NCI-H226 (cell line): ENCODE measurements at places on chromosomes 11 and 22.
A peak's percentile ranks its signal among the peaks of the same experiment; 100 is the strongest.

DNA sequence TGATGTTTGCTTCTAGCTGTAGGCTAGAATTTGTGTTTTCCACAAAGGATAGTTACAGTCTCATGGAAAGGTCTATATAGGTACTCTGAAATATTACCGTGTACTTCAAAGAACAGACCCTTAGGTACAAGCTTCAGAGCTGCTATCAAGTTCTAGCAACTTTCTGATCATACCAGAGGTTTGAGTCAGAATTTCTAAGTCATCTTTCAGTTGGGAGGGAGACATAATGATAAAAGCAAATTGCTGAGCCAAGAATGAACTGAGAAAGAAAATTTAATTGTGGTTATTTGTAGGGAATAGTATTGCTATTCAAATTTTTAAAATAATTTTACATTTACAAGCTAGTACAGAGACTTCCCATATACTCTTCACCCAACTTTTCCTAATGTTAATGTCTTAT, 19.9 kb upstream of the ME3 start:
- DNase-seq, result peak; percentile 74

- DNase-seq, result no peak
Observed at GRCh38 chr22:49906799-49907290, 11.4 kb downstream of the ALG12 start.

GRCh38 chr22:23192133-23192532, 11.8 kb downstream of the BCR start:
- DNase-seq, result no peak

DNA sequence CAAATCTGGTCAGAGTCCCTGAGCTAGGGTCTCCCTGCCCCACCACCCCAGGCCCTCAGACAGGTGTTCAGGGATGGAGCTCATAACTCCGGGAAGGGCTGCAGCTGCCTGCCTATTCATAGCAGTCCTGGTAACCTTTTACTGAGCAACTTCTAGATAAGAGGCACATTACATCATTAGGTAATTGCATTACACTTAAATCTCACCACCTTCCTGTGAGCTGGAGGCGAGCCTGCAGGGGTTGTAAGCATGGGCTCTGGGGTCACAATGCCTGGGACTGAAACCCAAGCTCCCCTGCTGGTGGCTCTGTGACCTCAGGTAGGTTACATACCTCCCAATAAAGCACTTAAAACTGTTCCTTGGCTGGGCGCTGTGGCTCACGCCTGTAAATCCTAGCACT, 22.5 kb downstream of the TP53I11 start:
- no peak for DNase-seq

- no peak for DNase-seq
Observed at GRCh38 chr11:13304655-13305335, 27.2 kb downstream of the BMAL1 start.

- no peak for DNase-seq
Observed at GRCh38 chr11:60857378-60858232, 1.9 kb upstream of the PTGDR2 start.

DNA sequence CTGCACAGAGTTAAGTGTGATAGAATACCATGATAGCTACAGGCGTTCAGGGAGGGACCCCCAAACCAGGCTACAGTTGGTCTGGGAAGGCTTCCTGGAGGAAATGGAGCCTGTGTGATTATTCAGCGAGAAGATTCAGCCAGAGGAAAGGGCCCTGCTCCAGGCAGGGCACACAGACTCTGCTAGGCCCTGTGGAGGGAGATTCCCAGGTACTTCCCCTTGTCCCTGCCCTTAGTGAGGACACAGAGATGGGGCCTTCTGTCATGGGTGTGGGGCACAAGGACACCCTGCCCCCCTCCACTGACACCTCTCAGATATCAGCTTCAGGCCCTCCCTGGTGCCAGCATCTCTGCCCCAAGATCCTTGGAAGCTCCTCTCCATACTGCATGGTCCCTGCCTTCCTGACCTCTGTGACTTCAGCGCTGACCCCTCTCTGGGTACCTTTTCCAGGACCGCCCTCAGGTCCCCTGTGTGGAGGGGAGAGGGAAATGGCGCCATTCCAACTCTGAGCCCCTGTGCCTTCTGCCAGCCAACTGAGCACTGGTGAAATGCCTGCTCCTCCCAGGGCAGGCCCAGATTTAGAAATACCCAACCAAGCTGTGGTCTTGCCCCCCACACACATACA, 12.6 kb upstream of the POU2F3 start:
- DNase-seq, result no peak

GRCh38 chr11:114318361-114318760, 22.2 kb downstream of the NNMT start:
- DNase-seq, result no peak

- DNase-seq, result no peak
Observed at GRCh38 chr11:125110506-125110905, 920 bp downstream of the TMEM218 start.

- no peak for DNase-seq
Observed at GRCh38 chr11:113992459-113993110, 17.7 kb downstream of the HTR3A start.

DNA sequence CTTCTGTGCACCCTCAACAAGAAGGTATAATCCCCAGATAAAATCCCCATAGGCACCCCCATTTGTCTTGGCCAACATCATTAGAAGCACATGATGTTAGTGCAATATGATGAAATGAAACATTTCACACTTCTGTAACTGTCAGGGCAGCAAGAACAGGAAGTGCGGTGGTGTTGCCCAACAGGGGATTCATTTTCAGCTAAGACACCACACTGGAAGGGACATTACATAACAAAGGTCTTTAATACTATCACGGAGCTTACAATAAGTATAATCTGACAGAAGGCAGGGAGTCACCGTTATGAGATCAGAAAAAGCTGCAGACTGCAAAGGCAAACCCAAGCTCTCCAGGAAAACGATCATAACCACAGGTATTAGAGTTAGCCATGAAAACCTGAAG, 2.0 kb downstream of the OR52W1 start:
- no peak for DNase-seq

GRCh38 chr11:13289081-13289480, 11.5 kb downstream of the BMAL1 start:
- peak; percentile 32 for DNase-seq

DNA sequence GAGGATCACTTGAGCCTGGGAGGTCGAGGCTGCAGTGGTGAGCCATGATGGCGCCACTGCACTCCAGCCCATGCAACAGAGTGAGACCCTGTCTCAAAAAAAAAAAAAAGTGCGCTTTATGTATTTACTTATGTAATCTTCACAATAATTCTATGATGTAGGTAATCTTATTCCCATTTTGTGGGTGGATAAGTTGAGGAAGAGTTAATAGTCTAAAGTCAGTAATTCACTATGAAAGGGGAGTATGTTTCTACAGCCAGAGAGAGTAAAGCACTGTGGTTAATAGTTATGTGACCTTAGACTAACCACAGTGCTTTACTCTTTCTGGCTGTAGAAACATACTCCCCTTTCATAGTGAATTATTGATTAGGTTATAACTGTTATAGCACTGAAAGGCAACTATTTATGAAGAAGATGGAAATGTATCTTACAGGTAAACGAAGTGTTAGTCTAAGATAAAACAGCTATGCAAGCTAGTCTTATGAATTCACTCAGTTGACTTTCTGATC, 11.9 kb downstream of the CTR9 start:
- DNase-seq, result no peak

DNA sequence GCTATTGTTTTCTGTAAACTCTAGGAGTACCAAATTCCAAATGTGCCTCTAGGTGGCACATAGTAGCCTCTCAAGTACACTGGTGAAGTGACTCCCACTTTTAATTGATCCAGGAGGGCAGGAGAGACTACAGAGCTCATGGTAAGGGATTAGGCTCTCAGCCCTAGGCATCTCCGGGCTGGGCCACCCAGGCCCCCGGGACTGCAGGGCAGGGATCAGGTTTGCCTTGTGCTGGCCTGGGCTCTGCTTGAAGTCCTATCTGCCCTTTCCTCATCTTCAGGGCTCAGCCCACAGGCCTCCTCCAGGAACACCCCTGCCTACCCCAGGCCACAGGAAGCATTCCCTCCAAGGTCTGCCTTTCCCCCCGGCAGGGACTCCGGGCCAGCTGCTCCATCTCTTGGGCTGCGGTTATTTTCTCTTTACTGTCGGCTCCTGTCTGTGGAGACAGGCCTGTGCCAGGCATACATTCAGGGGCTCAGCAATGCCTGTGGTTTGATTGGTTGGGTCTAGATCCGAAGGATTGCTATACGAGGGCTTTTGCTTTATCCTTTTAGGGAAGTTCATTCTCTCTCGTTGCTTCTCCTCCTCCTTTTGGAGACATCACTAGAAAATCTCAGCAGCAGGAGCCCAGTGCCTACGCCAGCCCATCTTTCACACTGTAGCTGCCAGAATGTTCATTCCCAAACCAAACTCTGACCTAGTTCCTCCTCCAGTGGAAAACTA, 32.8 kb downstream of the PARVA start:
- no peak for DNase-seq

- no peak for DNase-seq
Observed at GRCh38 chr11:94245121-94245520, 59.3 kb upstream of the IZUMO1R start.

DNA sequence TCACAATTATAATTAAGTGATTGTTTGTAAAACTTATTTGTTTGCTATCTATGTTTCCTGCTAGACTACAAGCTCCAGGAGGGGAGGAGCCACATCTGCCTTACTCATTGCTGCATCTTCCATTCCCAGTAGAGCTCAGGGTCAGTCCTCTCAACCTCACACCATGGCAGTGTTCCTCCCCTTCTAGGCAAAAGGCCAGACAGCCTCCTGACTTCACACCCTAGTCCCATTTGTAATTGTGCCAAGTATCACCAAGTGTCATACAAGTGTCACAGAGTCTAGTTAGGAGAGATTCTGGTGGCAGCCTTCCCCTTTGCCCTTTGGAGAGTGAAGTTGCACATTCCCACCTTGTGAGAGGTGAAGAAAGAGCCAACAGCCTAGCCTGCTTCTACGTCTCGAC, 490.4 kb downstream of the INSC start:
- no peak for DNase-seq

DNA sequence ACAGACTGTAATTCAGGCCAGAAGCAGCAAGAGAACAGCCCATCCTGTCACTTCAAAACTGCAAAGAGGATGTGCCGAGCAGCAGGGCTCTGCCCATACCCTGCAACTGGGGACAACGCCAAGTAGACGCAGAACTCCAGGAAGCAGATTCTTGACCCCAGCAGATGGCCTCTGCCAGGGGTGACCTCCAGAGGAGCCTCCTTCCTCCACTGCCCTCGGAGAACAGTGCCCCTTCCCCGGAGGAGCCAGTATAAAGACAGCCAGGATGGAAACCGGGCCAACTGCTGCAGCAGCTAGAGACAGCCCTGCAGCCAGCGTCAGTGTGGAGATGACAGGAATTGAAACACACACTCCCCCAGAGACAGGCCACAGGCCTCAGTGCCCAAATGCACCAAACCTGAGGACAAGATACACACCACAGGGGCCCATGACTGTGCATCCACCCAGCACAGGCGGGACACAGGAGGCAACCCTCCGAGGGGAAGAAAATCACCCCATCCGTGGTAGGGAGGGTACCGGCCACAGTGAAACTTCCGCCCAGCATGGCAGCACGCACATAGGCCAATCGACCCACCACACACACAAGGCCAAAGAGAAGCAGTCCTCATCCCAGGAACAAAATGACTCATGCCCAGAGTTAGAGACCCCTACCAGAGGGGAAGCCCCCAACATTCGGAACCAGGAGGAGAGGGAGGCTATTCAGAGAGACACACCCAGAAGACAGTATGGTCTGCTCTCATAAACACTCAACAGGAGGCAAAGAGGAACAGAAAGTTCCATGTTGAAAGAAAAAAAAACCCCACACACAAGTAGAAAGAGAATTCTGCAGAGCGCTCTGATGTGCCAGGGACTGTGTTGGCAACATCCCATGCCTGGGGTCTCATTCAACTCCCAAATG, 5.6 kb downstream of the AHNAK start:
- DNase-seq, result no peak
